ENCODE measurements at places on chromosomes 4 and X.

- DNase-seq: no peak
Observed at GRCh38 chr4:106803083-106803482, 233.0 kb downstream of the DKK2 start.

DNA sequence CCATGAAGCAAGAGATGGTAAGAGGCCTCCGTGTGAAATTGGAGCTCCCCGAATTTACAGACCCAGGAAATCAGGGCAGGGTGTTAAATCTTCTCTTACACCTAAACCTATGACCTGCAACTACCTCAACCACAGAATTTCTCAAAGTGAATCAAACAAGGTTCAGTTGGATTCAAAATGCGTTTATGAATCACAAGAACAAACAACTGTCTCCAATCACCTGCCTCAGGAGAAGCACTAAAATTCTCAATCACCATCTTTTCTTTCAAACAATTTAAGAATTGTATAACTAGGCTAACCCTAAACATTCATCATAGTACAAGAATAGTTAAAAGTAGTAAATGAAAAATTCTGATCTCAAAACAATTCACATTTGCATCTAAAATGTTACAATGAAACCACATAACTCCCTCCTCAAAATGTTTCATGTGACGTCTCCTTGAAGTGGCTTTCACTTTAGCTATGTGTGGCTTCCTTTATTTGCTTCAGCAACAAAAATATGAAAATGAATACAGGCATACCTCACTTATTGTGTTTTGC lies 19.2 kb downstream of the PPP3CA start:
- DNase-seq: no peak

DNA sequence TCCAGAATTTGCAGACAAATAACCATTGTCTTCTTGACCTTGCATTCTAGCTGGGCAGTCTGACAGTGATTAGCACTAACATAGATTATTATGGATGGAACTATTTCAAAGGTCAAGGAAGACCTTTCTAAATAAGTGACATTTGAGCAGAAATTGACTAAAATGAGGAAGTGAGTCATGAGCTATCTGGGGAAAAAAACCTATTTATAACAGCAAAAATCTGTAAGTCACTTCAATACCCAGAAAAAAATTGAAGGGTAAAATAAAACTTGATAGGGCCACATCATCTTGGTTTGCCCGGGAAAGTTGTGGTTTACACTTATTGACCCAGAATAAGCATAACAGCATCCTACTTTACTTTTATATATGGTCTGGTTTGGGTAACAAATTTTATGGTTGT lies 414.6 kb upstream of the HS3ST1 start:
- DNase-seq: no peak

DNA sequence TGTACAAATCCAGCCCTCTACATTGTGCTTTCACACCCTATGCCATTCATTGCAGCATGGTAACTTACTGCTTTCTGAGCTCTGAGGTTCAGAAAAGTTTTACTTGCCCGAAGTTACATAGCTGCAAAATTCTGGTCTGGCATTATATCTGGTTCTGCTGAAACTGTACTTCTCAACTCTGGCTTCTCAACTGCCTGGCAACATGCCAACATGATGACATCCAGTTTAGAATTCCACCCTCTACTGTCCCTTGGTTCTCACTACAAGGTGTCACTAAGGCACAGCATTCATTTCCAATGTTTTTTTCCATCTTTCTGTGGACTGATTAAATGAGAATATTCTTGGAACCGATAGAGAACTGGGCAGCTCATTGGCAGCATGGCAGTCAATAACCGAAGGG lies 242.9 kb upstream of the PRPS2 start:
- no peak for DNase-seq

GRCh38 chrX:3145716-3146115 lies 104.4 kb downstream of the ARSF start:
- DNase-seq: no peak

GRCh38 chr4:184826691-184827270 lies 1.0 kb upstream of the ACSL1 start:
- no peak for DNase-seq
